ENCODE measurements at places on chromosomes 3 and 15.

GRCh38 chr3:15342945-15343344, 10.6 kb upstream of the SH3BP5 start:
- DNase-seq, result no peak

GRCh38 chr3:170751083-170751898, 118.7 kb downstream of the RPL22L1 start:
- DNase-seq, result peak; percentile 55

GRCh38 chr3:140315955-140316354, 361.9 kb upstream of the TRIM42 start:
- no peak for DNase-seq

- no peak for DNase-seq
Observed at GRCh38 chr3:128505771-128506170, 12.8 kb upstream of the GATA2 start.

GRCh38 chr3:11415099-11415498, 142.9 kb downstream of the ATG7 start:
- DNase-seq, result no peak

DNA sequence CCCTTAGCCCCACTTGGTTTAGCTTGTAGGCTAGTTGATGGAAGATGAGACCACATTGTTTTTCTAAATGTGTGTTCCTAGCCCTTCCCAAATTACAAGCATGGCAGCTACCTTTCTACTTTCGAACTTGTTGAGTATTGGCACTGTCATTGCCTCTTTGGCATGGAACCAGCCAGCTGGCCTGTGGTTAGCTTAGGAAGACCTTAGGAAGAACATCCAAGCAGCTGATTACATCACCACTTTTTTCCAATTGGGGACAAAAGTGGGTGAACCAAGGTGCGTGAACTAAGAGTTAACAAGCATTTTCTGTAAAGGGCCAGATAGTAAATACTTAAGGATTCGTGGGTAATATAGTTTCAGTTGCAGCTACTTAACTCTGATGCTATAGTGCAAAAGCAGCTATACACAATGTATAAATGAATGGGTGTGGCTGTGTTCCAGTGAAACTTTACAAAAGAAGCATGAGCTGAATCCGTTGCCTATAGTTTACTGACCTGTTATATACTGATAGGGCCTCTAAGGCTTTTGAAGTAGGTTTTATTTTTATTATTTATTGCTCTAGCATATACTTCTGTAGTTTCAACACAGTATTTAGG, 8.5 kb downstream of the KLHL18 start:
- no peak for DNase-seq

DNA sequence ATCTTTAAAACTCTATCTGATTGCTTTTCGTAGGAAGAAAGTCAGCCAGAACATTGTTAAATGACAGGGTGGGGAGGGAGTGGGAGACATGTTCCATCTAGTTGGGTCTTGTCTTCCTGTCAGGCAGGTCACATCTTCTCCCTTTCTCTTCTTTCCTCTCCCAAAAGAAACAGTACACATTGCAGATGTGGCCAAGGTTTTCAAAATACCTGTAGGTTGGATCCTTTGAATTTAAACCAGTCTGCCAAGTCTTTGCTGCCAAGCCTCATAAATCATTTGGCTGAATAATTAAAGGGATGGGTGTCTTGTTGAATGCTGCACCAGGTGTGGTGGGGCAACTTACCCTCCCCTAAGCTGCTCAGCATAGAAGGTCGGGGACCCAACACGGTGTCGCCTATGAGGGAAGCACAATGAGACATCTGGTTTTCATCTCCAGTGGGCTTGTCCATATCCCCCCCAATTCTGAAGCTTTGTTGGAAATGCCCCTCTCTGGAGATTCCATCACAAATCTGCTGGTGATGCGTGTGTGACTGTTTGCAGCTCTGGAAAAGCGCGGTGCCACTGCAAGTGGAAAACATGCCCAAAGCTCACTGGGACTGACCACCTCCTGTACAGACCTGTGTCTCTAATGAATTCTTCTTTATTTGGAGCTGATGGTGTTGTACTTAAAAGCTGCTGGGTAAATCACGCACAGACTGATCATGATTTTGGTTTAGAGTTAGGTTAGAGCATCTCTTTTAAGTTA, 112.6 kb downstream of the FILIP1L start:
- no peak for DNase-seq

GRCh38 chr15:83164111-83164770, 43.4 kb downstream of the HDGFL3 start:
- DNase-seq, result no peak

GRCh38 chr3:37477275-37477674, 302.9 kb upstream of the LRRFIP2 start:
- DNase-seq, result no peak

GRCh38 chr3:150407808-150408220, 284 bp upstream of the TSC22D2 start:
- DNase-seq, result peak; percentile 14

DNA sequence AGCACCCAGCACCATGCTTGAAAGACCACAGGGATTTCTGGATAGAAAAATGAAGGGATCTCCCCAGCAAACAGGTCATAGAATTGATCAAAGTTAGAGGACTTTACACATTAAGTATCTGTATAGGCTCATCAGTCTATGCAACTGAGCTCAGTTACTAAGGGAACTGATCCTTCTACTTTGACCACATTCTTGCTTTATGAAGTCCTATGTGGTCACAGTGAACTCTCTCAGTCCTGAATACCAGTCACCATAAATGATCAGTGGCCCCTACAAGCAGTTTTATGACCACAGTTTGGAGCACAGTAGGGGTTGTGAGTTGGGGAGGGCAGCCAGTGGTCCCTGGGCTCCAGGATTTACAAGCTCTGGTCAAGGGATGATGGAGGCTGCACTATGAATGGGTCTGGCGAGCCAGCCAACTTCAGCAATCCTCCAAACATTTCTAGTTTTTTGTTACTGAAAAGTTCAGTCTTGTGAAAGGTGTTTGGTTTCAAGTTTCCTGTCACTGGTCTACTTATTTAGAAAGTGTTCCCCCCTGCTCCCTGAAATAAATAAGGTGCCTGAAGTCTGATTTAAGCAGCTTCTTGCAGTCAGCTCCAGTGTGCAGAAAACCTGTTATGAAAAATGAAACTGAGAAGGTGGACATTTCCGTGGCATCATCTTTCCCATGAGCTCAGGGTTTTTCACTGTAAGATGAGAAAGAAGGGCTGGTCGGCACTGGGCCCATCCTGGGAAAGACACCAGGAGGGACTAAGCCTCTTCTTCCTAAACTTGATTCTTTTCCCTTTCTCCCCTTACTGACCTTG, 75.5 kb downstream of the DAPK2 start:
- DNase-seq, result no peak

DNA sequence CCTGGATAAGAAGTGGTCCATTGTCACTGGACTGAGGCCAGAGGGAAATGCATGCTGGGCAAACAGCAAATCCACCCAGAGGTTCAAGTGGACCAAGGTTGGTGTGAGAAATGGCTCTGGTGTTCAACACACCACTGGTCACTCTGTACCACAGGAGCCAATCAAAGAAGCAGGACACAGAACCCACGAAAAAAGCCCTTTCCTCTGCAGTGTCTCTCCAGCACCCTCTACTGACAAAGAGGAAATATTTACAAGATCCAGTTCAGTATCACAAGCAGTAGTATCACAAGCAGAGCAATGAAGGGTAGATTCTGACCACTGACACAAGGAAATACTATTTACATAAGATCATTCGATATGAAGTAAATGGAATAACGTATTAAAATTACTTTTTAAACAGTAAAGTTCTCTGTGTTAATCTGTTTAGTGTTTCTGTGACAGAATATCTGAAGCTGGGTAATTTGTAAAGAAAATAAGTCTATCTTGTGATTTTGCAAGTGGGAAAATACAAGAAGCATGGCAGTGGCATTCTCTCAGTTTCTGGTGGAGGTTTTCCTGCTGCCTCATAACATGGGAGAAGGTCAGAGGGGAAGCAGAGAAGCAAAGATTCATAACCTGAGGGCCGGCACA, 390.7 kb downstream of the EFHB start:
- DNase-seq, result peak; percentile 5

- no peak for DNase-seq
Observed at GRCh38 chr3:12818773-12819172, 22.3 kb downstream of the CAND2 start.

- DNase-seq, result no peak
Observed at GRCh38 chr3:100798012-100798411, 88.7 kb downstream of the TFG start.

- no peak for DNase-seq
Observed at GRCh38 chr3:127982155-127982554, 67.1 kb downstream of the KBTBD12 start.

DNA sequence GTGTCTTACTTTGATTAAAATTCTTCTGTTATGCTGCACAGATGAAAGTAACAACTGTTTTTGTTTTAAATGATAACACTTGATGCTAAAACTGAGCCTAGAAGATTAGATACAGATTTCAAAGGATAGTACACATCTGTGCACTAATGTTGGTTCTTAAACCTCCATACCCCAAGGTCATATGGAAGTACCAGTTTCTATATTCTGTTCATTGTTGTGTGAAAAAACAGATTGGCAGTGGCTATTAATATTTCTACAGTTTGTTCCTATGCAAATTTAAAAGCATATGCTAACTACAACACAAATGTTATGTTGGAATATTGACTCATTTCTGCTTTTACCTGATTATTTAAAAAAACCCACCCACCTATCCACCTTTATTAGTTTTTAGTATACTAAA, 32.0 kb upstream of the GBE1 start:
- no peak for DNase-seq
